ENCODE measurements at places on chromosomes 11 and 22. TPM values are rescaled to one million over a fixed set of nuclear protein-coding genes. Genes with fewer than 3 reads are reported as not detected.

Gene KRTAP5-8
- polyA plus RNA-seq = not detected

GRCh38 chr22:36768141-36768540 is 7.8 kb downstream of the IFT27 start:
- no peak for DNase-seq

- DNase-seq = no peak
Measured at GRCh38 chr11:132161403-132162078, 791.1 kb downstream of the NTM start.

DNA sequence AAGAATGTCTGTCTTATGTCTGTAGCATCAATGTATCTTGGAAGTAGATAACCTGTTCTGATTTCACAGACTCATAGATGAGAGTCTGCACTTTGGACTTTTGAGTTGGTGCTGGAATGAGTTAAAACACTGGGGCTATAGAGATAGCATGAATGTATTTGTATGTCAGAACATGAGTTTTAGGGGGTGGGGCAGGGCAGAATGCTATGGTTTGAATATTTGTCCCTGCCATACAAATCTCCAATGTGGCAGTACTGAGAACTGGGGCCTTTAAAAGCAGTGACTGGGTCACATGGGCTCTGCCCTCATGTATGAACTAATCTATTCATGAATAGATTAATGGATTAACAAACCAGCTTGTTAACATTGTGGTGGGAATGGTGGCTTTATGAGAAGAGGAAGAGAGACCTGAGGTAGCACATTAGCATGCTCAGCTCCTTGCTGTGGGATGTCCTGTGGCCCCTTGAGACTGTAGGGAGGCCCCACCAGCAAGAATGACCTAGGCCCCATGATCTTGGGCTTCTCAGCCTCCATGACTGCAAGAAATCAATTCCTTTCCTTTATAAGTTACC is 15.5 kb upstream of the OR52K1 start:
- no peak for DNase-seq

GRCh38 chr11:121236115-121237001 is 56.2 kb upstream of the SC5D start:
- DNase-seq = peak; percentile 6

Data from muscle of leg (tissue), 16 donors.